ENCODE measurements at places on chromosomes 2 and 18.

DNA sequence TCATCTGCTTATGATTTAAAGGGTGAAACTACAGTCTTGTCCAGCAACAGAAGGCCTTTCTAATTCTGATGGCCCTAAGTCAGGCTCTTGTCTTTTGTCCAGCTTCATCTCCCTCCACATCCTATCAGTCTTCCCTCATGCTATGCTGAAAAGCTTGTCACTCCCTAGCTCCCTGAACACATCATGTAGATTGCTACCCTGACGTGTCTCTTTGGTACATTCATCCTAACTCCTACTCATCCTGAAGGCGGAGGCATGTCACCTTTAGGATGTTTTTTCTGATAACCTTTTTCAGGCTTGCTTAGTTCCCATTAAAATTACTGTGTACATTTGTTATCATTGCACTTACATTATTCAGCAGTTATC is 78.4 kb upstream of the ARL5A start:
- no peak for DNase-seq

GRCh38 chr2:236863729-236864126 is 222.0 kb upstream of the COPS8 start:
- DNase-seq: no peak

DNA sequence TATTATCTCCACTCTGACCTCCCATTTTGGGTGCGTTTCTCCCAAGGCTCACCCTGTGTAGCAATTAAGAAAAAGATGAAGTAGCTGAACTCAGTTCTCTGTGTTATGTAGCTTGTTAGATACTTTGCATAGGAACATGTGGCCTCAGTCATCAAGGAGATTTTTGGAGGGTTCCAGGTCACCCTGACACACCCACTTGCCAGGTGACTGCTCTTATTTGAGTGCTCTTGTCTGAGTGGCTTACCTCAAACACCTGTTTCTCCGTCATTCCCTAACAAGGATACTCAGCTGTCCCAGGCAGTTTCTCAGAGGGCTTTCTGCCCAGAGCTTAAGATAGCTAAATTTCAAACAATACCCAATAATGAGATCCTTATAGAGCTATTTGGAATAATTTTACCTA is 577.2 kb upstream of the HNMT start:
- DNase-seq: no peak

DNA sequence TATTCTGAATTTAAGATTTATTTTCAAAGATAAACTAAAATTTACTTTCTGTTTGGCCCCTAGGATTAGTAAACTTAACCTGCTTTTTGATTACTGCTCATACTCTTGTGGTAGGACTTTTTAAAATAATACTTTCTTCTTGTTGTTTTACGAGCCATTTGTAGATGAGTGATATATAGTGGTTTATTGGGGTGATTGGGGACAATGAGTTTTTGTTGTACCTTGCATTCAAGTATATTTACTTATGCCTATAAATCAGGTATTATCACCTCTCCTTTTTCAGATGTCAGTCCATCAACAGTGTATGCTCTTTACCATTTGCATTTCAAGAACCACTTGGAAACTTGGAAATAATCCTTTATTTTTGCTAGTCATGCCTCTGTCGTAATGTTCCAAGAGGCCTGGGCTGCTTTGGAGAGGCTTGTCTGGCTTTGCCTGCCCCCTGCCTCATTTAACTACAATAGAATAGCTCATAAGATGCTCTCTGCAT is 131.3 kb downstream of the COMMD1 start:
- no peak for DNase-seq

GRCh38 chr18:5626130-5626880 is 82.5 kb upstream of the EPB41L3 start:
- DNase-seq: no peak

GRCh38 chr2:3200420-3200939 is 177.1 kb downstream of the EIPR1 start:
- DNase-seq: no peak

DNA sequence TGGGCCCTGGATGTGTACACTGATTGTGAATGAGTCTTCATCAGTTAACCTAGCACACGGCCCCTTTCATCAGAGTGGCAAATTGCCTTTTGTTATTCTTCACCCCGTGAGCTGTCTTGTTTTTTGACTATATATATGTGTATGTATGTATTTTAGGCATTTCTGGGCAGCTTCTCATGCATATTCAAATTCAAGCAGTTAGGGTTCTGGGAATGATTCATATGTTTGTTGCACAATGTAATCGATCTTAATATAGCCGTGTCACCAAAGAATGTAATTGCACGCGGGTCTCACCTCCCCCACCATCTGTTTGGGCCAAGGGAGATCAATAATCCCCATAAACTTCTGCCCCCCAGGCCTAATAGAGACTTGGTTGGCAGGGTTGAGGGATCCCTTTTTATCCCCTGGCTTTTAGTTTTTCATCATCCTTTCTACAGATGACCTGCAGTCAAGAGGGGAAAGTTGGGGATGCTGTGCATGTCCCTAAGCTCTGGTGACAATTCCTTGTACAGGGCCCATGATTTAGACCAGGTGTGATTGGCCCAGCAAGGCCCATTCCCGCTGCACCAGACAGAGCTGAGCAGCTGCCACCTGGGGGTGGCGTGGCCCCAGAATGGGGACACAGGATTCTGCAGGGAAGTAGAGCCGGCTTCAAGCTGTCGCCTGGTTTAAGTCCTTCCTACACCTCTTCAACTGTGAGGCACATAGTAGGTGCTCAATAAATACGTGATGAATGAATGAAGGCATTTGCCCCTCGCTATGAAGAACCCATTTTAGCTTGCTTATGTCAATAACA is 19.2 kb downstream of the KCNF1 start:
- no peak for DNase-seq

Measured in Jurkat, Clone E6-1 (cell line).